Left ventricle myocardium superior (tissue), 1 donor: ENCODE measurements at places on chromosomes 3 and 15.

- peak; percentile 37 for DNase-seq
Measured at GRCh38 chr3:52090131-52090932, 34.0 kb upstream of the DUSP7 start.

- DNase-seq: no peak
Measured at GRCh38 chr3:277873-278272, 81.3 kb downstream of the CHL1 start.

GRCh38 chr3:15377961-15378791, 45.8 kb upstream of the SH3BP5 start:
- peak; percentile 93 for DNase-seq

- peak; percentile 85 for DNase-seq
Measured at GRCh38 chr3:30199096-30199759, 407.2 kb upstream of the TGFBR2 start.

- no peak for DNase-seq
Measured at GRCh38 chr3:30934208-30934550, 39.7 kb upstream of the GADL1 start.

DNA sequence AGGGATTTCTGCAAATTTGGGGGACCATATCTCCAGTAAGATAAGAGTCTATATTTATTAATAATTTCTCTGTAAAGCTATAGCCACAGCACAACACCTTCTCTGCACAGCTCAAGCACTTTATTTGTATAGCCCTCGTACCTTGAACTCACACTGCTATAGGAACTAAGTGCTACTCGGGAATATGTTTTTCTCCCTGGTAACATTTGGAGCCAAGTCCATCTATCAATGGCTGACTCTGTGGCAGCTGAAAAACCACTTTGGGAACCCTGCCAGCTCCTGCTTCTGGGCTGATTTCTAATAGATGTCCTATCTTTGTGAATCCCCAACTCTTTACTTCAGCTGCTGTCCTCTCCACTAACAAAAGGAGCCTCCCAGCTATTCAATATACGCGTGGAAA, 298.5 kb downstream of the GBE1 start:
- DNase-seq: no peak

DNA sequence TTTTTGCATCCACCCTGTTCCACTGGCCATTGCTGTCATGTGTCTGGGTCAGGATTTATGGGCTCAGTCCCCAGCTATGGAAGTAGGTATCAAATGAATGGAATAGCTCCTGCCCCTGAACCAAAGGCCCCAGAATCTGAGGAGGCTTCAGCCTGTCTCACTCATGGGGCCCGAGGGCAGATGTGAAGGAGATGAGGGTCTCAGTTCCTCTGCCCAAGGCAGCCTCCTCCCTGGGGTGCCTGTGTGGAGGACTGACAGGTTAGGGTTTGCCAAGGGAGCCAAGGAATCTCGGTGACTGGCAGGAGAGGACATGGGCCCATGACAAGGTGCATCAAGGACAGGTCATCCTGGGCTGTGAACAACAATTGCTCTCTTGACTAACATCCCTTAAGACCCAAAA, 70.4 kb downstream of the CPN2 start:
- no peak for DNase-seq

GRCh38 chr15:98715890-98716443, 67.6 kb downstream of the IGF1R start:
- DNase-seq: no peak

- no peak for DNase-seq
Measured at GRCh38 chr15:70558406-70559264, 204.7 kb downstream of the UACA start.

- DNase-seq: no peak
Measured at GRCh38 chr15:51838270-51838669, 8.8 kb downstream of the TMOD3 start.

DNA sequence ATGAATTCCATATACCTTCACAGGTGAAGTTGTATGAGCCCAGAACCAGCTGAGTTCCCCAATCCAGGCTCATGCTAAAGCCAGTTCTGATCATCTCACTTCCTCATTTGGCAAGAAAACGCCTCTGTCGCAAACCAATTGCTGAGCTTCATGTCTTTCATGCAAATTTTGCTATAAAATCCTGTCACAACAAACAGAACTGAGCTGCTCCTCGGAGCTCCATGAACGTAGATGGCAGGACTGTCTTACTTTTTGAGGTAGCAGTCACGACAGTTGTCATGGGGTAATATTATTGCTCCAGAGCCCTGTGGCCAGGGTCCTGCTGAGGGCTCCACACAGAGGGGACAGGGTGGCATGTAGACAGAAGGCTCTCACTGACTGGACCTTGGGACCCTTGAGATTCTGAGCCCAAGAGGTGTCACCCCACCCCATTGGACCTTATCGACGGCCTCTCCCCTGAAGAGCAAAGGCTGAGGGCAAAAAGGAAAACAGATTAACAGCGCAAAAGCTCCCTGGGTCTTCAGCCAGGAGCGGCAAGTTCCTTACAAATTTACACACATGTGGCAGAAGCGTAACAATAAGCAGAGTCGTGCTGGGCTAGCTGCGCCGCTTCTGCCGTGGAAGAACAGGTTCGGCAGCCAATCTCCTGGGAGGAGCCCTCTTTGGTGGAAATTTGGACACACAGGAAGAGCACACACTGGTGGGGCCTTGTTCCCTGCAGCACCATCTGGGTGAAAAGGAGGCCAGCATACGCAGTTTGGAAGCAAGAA, 249.2 kb downstream of the OPA1 start:
- DNase-seq: no peak

DNA sequence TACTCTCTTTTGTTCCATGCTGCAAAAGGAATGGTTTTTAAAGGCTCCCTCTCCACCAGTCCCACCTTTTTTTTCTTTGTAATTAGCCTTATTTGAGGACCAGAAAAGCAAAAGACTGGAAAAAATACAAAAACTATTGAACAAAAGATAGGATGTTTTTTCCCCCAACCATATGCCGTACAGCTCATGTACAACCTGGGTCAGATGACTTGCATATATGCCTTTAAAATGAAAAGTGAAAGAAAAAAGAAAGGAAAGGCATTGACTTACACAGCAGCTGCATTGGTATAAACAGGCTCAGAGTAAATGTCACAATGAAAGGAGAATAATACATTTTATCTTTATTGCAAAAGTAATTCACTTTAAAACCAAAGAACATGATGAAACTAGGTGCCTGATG, 69.5 kb upstream of the CMC1 start:
- no peak for DNase-seq

DNA sequence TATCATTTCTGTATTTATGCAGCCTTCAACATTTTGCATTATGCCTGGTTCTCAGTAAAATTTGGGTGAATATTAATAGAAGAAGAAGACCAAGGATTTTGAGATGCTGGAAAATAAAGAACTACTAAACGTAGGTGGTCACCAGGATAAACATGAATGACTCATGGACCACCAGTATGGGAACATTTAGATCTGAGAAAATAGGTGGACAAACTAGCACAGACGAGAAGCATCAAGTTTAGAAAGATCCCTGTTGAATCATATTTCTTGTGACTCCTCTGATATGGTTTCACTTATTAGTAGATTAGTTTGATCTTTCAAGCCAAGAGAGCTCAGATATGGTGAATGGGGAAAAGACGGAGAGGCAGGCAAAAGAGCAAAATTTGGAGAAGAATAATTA, 97.9 kb downstream of the RAP2B start:
- DNase-seq: no peak

- no peak for DNase-seq
Measured at GRCh38 chr3:46714728-46715506, 2.8 kb downstream of the PRSS50 start.
